ENCODE measurements at places on chromosomes 12 and 14.

- DNase-seq = no peak
Observed at GRCh38 chr12:108826807-108827721, 30.3 kb downstream of the SSH1 start.

DNA sequence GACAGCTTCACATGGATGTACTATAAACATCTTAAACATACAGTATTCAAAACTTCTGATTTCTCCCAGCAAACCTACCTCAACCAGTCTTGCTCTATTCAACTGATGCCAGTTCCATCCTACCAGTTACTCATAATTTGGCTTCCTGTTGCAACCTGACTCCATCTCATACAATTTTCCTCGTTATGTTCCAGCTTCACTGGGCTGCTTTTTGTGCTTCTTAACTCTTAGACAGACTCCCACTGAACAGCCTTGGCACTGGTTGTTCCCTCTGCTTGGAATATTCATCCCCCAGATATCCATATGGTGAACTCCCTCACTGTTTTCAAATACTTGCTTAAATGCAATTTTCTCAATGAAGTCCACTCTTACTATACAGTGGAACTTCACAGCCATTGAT lies 249.2 kb downstream of the AEBP2 start:
- no peak for DNase-seq

DNA sequence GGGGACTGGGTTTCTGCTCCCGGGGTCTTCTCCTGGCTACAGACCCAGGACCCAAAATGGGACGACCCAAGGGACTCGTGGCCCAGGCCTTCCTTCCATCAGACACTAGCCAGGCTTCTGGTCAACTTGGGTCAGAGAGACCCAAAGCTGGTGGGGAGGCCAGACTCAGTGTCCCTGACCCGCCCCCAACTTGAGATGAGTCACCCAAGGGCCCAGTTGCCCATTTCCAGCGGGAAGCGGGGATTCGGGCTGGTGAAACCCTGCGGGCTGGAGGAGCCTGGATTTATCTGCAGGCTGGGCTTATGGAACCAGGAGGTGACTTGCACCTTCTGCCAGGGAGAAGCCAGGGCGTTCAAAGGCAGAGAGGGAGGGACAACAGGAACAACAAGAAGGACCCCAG lies 81.5 kb downstream of the RFLNA start:
- no peak for DNase-seq

GRCh38 chr12:104042580-104042979 lies 7.4 kb downstream of the GLT8D2 start:
- DNase-seq = no peak

- no peak for DNase-seq
Observed at GRCh38 chr12:64625243-64626077, 15.2 kb downstream of the RASSF3 start.

- DNase-seq = no peak
Observed at GRCh38 chr12:51942501-51943000, 8.9 kb upstream of the ACVR1B start.

DNA sequence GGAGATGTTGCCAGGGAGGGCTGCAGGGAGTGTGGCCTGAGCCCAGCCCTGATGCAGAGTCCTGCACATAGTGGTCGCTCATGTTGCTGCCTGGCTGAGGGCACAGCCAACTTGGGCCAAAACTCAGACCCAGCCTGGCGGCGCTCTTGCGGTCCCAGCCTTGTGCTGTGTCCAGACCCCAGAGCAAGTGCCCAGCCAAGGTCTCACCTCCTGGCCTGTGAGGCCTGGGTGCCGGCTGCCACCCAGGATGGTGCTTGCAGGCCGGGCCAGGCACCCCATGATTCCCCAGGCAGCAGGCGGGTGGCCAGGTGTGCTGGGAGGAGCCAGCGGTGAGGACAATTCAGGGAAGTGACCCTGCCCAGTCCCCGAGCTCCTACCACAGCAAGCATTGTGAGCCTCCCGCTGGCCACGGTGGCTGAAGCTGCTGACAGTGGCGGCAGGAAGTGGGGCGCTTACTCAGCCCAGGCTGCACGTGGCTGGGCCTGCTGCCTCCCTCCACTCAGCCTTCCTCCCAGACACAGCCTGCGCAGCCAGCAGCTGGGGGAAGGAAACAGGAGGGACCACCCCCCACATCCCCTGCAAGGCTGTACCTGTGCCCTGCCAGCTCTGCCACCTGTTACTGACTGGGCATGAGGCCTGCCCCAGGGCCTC lies 17.7 kb upstream of the PGF start:
- no peak for DNase-seq

DNA sequence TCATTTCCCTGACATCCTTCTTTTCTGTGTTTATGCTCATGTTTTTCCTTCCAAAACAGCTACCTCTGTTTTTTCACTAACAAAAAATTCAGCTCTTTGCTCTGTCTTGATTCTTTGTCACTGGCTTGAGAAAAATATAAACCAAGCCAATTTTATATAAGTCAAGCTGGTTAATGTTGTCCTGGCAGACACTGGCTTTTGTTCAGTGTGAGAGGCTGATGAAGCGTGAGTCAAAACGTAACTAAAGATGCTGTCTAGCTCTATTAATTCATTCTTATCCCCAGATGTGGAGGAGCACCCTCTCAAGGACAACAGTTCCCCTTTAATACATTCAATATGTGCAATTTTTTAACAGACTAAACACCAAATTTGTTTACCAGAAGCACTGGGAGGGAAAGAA lies 15.8 kb downstream of the TSPAN8 start:
- DNase-seq = no peak

GRCh38 chr12:91317306-91317705 lies 134.7 kb upstream of the DCN start:
- DNase-seq = no peak

- no peak for DNase-seq
Observed at GRCh38 chr14:96482986-96483385, 19.2 kb upstream of the PAPOLA start.

DNA sequence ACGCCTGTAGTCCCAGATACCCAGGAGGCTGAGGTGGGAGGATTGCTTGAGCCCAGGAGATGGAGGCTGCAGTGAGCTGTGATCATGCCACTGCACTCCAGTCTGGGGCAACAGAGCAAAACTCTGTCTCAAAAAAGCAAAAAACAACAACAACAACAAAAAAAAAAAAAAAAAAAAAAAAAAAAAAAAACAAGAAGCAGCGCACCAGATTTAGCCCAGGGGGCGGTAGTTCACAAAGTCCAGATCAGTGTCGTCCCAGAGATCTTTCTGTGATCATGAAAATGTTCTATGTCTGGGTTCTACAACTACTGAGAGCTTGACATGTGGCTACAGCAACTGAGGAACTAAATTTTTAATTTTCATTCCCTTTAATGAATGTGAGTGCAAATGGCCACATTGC lies 27.4 kb downstream of the OAS2 start:
- DNase-seq = no peak

- DNase-seq = no peak
Observed at GRCh38 chr12:133106253-133106652, 23.8 kb downstream of the ZNF891 start.

- no peak for DNase-seq
Observed at GRCh38 chr12:1493781-1494565, 100.4 kb downstream of the FBXL14 start.

GRCh38 chr12:78086553-78087362 lies 256.1 kb downstream of the NAV3 start:
- DNase-seq = no peak

DNA sequence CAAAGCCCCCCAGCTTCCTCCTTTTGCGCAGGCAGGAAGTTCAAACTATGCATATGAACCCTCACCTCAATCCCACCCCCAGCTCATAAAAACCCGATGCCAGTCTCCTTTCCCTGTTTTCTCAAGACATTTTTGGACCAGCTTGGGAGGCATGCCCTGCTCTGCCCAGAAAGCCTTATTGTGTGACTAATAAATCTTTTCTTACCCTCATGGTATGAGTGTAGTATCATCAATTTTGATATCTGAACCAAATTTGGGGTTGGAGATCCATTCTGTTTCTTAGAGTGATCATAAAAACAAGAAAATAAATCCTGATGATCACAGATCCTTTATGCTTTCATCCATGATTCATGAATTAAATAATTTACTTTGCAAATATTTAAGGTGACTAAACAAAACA lies 128.5 kb downstream of the ALG10B start:
- no peak for DNase-seq

GRCh38 chr14:44564908-44565307 lies 57.8 kb upstream of the FSCB start:
- no peak for DNase-seq

DNA sequence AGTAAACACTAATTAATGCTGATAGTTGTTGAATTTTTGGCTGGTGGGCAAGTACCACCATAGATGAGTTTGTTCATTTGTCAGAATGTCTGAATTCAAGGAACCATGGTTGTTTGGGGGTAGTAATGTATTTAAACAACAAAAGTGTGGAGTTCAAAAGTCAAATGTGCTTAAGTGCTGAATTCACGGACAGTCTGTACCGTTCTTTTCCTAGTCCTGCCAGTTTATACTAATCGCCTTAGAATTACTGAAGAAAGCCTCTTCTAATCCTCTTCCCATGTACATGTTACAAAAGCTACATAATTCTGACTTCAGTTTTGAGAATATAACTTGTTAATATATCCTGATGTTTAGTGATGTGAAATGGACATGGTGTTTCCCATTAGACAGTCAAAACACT lies 2.7 kb downstream of the NAA25 start:
- DNase-seq = no peak

DNA sequence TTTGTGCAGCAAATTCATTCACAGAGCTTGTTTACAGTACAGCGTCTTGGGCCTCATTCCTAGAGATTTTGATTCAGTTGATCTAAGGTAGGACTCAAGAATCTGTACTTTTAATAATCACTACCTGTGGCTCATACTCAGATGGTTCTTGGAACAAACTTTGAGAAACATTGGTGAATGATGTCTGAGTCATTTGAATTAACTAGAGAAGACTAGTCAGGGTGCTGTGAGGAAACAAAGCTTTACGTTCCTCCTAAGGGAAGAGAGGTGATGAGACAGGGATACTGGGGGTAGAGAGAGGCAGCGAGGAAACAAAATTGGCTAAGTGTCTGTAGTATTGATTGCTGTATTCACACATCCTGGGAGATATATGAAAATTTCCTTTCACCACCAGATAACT lies 109.4 kb downstream of the SLC15A5 start:
- DNase-seq = no peak

DNA sequence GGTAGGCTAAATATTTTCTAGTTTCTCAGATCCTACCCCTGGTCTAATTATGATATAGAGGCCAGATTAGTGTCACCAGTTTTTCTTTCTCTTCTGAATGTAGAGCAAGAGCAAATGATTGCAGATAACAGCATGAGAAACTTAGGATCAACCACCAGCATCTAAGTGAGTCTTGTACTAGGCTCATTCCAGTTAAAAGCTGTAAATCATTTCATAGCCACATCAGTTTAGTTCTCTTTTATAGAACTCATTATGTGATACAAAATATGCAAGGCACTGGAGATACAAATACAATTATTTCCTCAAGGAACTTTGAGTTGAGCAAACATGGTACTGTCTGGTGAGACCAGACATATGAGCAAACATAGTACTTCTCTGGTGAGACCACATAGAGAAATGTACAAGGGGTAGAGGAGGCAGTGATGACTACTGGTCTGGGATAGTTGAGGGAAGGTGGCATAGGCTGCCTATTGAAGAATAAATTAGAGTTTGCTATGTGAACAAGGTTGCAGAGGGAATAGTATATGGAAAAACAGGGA lies 59.5 kb downstream of the CRADD start:
- DNase-seq = no peak

GRCh38 chr14:96582411-96582961 lies 80.3 kb downstream of the PAPOLA start:
- no peak for DNase-seq

DNA sequence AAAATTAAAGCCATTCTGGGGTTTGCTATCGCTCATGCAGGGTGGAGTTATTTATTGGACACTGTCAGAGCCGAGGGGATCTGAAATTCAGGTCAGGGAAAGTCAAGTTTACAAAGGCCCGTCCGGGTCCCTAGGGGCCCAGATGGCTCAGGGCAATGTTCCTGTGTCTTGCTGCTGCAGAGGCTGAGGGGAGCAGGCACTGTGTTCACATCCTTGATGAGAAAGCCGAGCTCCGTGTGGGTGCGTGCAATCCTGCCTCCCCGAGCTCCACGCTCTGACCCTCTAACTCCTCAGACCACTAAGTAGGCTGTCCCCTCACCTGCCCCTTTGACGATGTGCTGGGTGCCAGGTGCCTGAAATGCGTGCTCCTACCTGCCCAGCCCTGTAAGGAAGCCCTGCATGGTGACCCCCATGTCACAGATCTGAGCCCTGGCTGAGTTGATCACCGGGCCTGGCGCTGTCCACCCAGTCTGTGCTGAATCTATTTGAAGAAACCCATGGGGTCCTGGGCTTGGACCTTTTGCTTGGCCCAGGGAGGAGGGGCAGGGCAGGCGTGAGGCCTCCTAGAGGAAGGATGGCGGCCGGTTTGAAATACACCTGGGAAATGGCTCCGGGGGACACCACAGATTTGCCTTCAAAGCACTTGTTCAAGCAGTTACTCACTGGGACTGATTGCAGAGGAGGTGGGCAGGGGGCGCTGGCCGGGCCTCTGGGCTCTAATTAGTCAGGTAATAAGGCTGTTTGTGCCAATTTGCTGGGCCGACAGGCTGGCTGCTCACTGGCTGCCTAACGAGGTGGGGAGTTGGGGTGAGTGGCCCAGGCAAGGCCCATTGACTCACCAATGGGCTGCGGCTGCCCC lies 204.3 kb downstream of the KIF26A start:
- no peak for DNase-seq

GRCh38 chr14:54189748-54190354 lies 207.0 kb upstream of the CDKN3 start:
- no peak for DNase-seq

DNA sequence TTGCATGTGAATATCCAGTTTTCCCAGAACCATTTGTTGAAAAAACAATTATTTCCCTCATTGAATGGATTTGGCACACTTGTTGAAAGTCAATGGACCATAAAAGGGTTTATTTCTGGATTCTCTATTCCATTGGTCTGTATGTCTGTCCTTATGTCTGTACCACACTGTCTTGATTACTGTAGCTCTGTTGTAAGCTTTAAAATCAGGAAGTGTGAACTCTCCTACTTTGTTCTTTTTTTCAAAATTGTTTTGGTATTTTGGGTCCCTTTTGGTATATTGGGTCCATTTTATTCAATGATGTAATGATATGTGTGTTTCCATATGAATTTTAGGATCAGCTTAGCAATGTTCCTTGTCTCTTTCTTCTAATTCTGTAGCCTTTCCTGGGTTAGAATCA lies 64.8 kb downstream of the PPP2R5C start:
- DNase-seq = no peak

GRCh38 chr12:122062832-122063693 lies 15.5 kb upstream of the MLXIP start:
- DNase-seq = no peak

DNA sequence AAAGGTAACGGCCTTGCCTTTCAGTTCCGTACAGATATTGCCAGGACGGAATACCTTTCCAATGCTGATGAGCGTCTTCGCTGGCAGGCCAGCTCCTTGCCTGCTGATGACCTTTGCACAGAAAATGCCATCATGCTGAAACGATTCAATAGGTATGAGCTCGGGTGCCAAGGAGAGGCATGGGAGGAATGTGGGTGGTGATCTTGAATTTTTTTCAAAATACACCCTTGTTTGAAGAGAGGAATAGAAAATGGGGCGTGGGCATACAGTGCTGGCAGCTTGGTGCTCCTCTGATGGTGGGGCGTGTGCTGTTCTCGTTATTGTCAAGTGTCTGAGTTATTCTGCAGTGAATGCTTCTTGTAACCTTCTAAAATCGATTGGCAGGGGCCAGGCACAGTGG lies 52.5 kb downstream of the HSP90AA1 start:
- no peak for DNase-seq
